ENCODE measurements at places on chromosomes 7 and 10.

- no peak for DNase-seq
Measured at GRCh38 chr10:93711891-93712290, 9.5 kb upstream of the FRA10AC1 start.

DNA sequence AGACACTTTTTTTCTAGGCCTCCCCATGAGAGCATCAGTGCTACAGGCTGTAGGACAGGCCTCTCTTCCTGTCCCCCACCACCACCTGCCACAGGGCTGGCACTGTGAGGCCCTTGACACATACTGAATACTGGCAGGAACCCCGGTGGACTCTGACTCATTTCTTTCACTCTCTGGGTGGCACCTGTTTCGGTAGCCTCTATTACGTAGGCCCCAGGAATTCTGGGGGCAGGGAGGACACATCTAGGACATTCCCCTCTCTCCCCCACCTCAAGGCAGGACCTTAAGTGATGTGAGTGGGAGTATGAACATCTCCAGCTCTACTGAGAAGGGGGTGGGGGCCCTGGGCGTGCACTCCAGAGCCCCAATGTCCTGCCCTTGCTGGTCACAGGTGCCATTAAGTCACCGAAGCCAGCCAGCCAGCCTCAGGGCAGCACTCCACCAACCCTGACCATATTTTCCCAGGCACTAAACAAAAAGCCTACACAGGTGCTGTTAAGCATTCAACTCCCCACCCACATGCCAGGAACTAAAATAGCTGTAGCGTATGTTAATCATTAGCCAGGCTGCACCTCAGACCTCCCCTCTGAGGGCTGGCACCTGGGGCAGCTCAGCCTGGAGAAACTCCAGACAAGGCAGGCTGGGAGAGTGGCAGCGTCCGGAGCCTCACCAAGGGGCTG lies 8.9 kb downstream of the ANXA11 start:
- no peak for DNase-seq

DNA sequence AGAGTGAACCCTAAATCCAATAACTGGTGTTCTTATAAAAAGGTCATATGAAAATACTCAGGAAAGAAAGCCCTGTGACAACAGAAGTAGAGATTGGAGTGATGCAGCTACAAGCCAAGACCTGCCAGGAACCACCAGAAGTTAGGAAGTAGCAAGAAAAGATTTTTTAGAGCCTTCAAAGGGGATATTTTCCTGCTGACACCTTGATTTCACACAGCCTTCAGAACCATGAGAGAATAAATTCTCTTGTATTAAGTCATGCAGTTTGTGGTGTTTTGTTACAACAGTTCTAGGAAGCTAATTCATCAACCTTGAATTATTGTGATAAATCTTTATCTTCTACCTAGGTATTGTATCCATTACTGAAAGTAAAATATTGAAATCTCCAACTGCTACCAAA lies 81.0 kb downstream of the HYCC1 start:
- DNase-seq = no peak

DNA sequence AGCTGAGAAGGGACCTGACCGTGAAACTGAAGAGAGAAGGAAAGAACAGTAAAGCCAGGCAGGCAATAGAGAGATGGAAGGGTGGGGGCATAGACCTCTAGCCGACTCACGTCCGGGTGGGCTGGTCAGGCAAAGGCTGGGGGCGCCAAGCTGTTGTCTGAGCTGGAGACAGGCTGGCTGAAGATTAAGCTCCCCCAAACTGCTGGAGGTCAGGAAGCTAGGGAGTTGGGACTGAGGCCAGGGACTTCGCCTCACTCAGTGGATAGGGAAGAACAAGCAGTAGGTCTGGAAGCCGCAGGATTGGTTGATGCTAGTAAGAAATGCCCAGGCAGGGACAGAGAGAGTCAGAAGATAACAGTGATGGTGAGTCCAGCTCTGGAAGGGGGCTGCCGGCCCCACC lies 5.3 kb downstream of the PITX3 start:
- DNase-seq = no peak

GRCh38 chr7:117809958-117810357 lies 63.3 kb downstream of the CTTNBP2 start:
- DNase-seq = no peak

DNA sequence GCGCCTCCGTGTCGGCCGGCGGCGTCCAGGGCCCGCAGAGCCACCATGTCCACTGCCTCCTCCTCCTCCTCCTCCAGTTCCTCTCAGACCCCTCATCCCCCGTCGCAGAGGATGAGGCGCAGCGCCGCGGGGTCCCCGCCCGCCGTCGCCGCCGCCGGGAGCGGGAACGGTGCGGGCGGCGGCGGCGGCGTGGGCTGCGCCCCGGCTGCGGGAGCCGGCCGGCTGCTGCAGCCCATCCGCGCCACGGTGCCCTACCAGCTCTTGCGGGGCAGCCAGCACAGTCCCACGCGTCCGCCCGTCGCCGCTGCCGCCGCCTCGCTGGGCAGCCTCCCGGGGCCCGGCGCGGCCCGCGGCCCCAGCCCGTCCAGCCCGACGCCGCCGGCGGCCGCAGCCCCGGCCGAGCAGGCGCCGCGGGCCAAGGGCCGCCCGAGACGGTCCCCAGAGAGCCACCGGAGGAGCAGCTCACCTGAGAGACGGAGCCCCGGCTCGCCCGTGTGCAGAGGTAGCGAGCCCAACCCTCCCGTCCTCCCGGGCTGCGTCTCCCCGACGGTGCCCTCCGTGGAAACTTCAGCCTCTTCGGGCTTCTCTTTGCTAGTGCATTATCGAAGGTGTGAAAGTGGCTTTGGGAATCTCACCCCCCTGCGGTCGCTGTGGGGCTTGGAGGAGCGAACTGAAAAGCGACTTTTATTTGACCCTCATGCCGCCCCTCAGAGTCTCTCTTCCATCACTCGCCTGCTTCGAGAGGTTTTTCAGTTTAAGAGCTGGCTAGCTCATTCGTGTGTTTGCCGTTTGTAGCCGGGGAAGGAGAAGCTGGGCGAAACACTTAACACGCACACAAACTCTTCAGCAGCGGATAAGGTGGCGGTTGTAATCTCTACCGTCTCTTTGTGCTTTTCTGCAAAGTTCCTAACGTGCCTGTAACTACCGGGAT lies 975 bp downstream of the GLCCI1 start:
- DNase-seq = peak; percentile 13

GRCh38 chr7:7916064-7916463 lies 52.5 kb upstream of the GLCCI1 start:
- no peak for DNase-seq

- DNase-seq = peak; percentile 5
Measured at GRCh38 chr7:149468208-149468607, 7.3 kb upstream of the ZNF777 start.

DNA sequence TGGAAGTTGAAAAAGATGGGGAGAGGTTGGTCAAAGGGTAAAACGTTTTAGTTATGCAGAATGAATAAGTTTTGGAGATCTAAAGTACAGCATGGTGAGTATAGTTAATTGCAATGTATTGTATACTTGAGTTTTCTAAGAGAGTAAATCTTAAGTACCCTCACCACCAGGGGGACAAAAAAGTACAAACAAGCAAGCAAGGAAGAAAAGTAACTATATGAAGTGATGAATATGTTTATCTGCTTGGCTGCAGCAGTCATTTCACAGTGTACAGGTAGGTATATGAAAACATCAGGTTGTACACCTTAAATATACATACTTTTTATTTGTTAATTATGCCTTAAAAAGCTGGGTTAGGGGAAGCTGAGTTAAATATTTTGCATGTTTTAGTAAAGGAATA lies 157.3 kb downstream of the PCLO start:
- no peak for DNase-seq

- DNase-seq = no peak
Measured at GRCh38 chr10:30294476-30295240, 54.4 kb downstream of the MTPAP start.

GRCh38 chr7:46781901-46782439 lies 799.9 kb downstream of the TNS3 start:
- DNase-seq = no peak

DNA sequence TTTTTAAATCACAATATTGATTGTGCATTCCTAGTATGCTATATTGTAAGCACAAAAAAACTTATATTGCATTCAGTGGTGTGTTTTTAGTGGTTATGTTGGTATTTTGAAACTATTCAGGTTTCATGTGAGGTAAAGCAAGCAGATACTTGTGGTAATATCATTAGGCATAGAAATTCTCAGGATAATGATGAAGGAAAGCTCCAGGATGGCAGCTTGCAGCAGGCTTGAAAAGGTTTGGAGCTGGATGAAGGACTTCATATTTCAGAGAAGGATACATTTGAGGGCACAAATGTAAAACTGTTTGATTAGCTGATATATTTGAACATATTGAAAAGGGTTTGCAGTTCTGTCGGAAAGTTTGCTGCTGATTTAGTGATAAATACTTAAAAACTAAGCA lies 17.5 kb downstream of the TRIM24 start:
- no peak for DNase-seq

GRCh38 chr7:3887096-3887690 lies 586.1 kb downstream of the SDK1 start:
- DNase-seq = no peak

DNA sequence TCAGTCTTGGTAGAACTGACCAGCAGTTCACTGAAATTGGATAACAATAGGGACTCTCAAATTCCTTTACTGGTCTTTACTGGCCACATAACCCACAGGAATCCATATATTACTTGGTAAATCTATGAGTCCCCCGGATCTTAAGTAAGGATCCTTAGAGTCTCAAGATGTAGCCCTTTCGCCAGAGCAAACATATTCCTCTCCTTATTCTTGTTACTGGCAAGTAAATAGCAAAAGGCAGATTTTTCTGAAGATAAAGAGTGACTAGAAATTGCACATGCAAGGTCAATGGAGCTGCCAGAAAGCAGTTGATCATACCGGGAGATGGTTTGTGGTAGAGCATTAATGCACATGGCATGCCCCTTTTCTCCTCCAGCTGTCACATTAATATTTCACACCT lies 283.0 kb downstream of the HDAC9 start:
- DNase-seq = no peak

- no peak for DNase-seq
Measured at GRCh38 chr10:90865401-90865800, 6.4 kb upstream of the RPP30 start.

GRCh38 chr7:80999100-80999499 lies 80.2 kb upstream of the SEMA3C start:
- DNase-seq = no peak

Measured in inflammatory macrophage treated with lipopolysaccharide for 4 hours (primary cell).